ENCODE measurements at places on chromosomes 12 and 14.

DNA sequence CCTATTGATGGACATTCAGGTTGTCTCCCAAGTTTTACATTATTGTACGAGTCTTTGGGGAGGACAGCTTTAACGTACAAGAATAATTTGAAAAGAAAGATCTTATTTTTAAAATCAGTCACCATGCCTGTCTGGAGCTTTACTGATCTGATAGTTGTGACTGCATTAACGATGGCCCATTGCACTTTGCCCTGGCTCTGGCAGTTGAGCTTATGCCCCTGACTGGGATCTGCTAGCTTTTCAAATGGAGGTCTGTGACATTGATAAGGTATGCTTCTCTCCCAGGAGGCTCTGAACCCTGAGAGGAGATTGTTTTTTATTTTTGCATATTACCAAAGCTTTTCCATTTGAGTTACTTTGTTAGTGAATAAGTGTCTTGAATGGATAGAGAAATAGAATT lies 17.9 kb upstream of the RAB3IP start:
- no peak for DNase-seq

DNA sequence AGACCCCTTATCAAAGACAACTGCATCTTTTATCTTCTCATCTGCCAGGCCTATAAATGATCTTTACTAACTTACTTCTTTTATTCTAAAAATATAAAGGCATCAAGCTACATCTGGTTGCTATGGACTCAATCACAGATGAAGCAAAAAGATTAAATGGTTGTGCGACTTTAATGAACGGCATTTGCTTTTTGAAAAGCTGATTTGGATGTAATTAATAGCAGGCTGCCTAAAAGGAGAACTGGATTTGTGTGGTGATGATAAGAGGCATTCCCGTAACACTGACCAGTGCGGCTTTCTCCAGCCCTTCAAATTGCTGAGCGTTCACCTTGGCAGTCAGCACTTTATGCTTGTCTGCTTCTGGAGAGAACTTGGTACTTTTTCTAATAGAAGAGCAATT lies 103.8 kb downstream of the ARMH4 start:
- DNase-seq, result no peak

DNA sequence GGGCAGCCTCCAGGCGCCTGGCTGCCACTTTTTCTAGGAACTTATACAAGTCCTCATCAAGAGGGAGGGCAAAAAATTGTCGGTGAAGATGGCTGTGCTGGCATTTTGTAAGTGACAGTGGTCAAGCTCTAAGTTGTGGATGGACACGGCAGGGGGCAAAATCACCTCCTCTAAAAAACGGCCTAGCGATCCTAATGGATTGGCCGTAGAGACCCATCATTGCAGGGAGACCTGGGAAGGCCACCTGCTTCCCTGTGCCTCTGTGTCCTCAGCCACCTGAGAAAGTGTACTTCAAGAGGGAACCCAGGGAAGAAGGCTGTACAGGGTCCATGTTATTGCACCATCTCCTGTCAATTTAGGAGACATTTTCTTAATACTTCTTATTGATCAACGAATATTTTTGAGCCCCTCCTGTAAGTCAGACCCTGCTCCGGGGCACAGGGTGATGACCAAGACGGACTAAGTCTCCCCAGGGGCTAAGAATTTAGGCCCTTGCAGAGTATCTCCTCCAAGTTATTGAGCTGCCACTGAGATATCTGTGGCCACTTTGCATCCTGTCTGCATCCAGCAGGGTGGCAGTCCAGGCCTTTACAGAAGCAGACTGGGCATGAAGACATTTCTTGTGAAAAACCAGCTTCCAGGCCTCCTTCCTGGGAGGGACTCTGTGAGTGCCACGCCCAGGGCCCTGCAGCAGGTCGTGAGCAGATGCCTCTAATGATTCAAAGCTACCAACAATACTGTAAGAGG lies 40.5 kb downstream of the PSMA6 start:
- DNase-seq, result peak; percentile 72

- no peak for DNase-seq
These were observed 1278.3 kb downstream of the SLC16A7 start for GRCh38 chr12:60874091-60874490.

- no peak for DNase-seq
These were observed 52.7 kb downstream of the FBXO34 start for GRCh38 chr14:55323910-55324309.

DNA sequence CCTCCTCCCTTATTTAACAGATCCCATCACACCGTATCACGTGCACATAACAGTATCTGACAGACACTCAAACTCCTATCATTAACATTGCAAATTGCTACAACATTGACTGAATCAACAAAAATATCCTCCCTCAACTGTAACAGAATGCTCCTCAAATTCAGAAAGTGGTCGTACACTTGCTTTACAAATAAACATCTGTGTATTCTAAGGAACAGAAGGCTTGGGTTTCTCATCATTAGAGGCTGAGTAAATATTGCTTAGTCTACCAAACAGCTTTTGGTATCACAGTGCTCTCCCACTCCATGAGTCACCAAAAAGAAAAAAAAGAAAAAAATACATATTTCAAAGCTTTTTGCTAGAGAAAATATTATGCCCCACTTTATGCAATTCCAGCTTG lies 23.9 kb downstream of the FERMT2 start:
- no peak for DNase-seq

DNA sequence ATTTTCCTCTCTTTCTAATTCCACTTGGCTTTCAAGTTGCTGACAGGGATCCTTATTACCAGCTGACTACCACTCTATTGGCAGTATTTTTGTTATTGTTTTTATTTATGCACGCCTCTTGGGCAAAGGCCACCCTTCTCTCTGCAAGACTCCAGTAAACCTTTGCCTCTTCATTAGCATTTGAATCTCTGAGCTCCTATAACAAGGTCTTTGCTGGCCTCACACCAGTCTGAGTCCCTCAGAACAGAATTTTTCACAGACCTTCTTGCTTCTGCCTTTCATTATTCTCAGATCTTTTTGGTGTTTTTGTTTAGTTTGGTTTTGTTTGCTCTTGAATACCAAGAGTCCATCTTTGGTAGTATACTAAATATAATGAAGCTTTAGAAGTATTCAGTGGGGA lies 145.9 kb downstream of the PDZRN4 start:
- DNase-seq, result no peak

DNA sequence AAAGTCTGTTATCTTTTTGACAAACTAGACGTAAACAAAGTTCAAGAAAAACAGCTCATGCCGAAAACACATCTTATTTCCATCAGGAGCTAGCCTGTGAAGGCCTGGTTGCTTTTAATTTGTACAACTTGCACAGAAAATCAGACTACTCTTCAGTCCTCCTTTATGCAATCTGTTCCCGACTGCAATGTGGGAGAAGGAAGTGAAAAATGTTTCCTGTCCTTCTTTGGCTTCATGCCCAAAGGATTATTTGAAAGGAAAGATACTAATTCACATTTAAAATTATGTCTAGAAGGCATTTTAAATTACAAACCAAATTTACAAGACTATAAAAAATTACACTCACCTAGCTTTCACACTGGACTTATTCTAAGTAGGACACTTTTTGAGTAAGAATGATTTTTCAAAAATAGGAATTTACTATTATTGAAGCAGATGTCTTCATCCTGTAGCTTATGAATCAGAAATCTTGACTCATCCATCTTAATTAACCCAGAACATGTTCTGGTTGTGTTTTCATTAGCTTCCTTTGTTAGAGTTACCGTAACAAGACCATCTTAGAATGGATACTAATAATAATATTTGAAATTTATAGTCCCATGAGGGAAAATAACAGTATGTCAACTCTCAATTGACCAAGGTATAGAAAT lies 272.6 kb downstream of the PRKD1 start:
- DNase-seq, result no peak

DNA sequence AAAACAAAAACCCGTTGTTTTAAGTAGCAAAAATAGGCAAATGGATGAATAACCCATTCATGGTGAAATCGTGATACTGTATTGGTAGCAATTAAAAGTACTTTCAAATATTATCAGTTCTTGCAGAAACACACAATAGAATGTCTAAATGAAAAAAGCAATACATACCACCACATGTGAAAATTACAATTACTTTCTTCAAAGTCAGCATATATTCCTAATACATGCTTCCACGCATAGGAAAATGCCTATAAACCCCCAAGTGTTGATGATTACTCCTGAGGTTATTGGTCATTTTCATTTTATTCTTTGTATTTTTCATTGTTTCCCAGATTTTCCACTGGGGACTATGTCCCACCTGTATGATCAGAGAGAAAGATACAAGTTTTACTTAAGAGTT lies 15.2 kb downstream of the DDX55 start:
- DNase-seq, result no peak

GRCh38 chr14:105041841-105042765 lies 21.2 kb upstream of the CDCA4 start:
- DNase-seq, result no peak

DNA sequence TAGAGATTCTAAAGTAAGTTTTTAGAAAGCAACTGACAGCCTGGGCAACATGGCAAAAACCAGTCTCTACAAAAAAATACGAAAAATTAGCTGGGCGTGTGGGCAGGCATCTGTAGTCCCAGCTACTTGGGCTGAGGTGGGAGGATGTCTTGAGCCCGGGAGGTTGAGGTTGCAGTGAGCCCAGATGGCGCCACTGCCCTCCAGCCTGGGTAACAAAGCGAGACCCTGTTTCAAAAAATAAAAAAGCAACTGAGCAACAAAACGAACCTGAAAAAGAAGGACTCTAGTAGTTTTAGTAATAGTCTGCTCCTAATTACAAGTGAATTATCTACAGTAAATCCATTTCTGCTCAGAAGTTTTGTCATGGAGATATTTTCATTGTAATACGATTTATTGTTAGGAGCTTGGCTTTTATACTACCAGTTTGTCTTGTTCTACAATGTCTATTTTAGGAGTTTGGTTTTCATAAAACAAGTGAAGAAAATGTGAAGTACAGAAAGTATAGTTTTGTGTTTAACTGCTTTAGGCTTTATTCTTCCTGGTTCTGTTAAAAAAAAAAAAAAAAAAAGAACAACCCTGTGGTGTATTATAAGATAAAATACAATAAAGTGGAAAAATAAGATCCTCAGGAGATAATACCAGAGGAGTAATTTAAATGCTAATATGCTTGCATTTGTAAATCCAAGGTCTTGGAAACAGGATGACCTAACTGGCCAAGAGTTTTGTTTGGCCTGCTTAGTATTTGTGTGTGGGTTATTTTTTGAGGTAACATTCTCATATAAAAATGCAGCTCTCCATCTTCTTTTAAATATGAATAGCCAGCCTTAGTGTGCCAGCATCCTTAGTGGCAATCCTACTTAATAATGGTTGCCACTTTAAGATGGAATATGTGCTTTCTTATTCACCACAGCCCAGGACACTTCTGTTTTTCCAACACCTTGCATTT lies 2.8 kb downstream of the TMX1 start:
- no peak for DNase-seq

DNA sequence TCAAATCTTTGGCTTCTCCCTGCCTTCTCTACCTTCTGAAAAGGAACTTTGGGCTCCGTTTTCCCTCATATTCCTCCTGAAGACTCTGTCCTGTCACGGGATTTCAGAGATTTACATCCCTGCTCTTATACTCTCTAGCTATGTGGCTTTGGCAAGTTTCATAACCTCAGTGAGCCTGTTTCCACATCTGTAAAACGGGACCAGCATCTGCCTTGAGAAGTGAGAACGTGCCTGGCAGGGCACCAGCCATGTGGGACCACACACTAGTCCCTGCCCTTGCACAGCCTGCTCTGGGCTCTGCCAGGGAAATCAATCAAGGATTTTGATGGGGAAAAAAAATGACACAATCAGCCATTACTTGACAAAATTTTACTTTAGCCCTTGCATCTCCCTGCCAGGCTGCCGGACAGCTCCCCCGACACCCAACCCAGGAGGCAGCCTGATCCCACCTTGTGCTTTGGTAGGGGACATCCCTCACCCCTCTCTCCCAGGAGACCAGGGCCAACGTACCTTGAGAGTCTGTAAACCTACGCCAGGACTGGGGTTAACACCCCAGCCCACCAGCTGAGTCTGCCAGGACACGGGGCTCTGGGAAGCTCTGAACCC lies 8.5 kb downstream of the PHETA1 start:
- peak; percentile 5 for DNase-seq

GRCh38 chr14:23375527-23376251 lies 1.2 kb upstream of the CMTM5 start:
- no peak for DNase-seq

GRCh38 chr12:129659961-129660622 lies 243.7 kb downstream of the TMEM132D start:
- no peak for DNase-seq

GRCh38 chr12:52243259-52243855 lies 10.3 kb downstream of the KRT7 start:
- no peak for DNase-seq

GRCh38 chr14:61632401-61632800 lies 62.9 kb upstream of the HIF1A start:
- no peak for DNase-seq

- DNase-seq, result no peak
These were observed 1220.9 kb downstream of the GALC start for GRCh38 chr14:86772075-86772474.

DNA sequence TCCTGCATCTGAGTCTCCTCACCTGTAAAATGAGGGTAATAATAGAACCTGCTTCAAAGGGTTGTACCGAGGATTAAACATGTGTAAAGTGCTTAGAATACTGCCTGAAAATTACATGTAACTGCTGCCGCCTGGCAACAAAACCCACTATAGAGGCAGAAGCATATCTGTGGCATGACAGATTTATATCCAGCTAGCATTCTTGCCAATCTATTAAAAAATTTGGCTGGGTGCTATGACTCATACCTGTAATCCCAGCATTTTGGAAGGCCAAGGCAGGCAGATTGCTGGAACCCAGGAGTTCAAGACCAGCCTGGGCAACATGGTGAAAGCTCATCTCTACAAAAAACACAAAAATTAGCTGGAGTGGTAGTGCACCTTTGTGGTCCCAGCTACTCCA lies 16.4 kb upstream of the KSR2 start:
- DNase-seq, result no peak

DNA sequence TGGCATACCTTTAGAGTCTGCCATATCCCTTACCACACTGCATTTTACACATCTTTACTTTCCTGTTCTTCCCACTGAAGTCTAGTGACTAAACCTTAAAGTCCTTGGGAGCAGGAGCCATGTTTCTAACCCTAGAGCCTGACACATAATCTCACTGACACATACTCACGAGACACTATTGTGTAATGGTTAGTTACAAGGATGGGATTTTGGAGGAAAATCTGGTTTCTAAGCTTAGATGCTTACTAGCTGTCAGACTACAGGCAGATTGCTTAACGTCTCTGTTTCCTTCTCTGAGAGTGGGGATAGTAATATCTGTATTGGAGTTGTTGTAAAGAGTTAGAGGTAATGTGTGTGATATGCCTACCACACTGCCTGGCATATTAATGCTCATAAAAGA lies 6.2 kb upstream of the DYRK4 start:
- DNase-seq, result peak; percentile 92

- no peak for DNase-seq
These were observed 121.7 kb upstream of the NOVA1 start for GRCh38 chr14:26719514-26719913.

DNA sequence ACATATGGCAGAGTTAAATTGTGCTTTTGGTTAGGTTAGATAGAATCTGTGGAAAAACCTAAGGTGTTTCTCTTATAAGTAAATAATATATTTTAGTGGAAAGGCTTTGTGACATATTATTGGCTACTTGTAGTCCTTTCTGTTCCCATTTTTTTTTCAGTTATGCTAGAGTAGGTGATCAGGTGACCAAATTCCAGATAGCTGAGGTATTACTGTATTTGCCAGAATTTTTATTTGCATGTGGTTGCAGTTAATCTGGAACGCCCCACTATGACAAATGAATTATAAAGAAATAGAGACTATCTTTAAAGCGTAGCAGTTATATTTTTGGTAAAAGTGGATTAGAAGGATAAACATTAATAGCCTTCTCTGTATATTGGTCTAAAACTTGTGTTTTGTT lies 52.0 kb downstream of the ARHGAP5 start:
- no peak for DNase-seq

- DNase-seq, result no peak
These were observed 5.6 kb upstream of the GUCY2C start for GRCh38 chr12:14701809-14702568.
